Pericardium fibroblast (primary cell): ENCODE measurements at places on chromosomes 16 and 17. TPM values are rescaled to one million over a fixed set of nuclear protein-coding genes. Genes with fewer than 3 reads are reported as not detected.

The C16orf95 gene
- 1.1 and 2.0 TPM in 2 replicates for total RNA-seq

The CBX4 gene
- total RNA-seq, result 11.4 and 17.2 TPM in 2 replicates

The EPX gene
- not detected in 2 replicates for total RNA-seq

The ABCC1 gene
- 17.2 and 24.8 TPM in 2 replicates for total RNA-seq

The GLYR1 gene
- total RNA-seq, result 23.7 and 31.3 TPM in 2 replicates

The EVI2B gene
- total RNA-seq, result under 0.01 and 0.43 TPM in 2 replicates

The LGALS9C gene
- total RNA-seq, result not detected in 2 replicates

The DPEP3 gene
- not detected in 2 replicates for total RNA-seq

The HP gene
- 24.3 and 63.7 TPM in 2 replicates for total RNA-seq

The KRT33B gene
- total RNA-seq, result not detected in 2 replicates

The KLHL10 gene
- total RNA-seq, result 0.23 TPM in 1 of 2 replicates, not detected in the other

The AOC2 gene
- 0.12 and 0.17 TPM in 2 replicates for total RNA-seq

The CLEC18B gene
- total RNA-seq, result not detected in 2 replicates

The ODF4 gene
- not detected in 2 replicates for total RNA-seq

The SOX15 gene
- total RNA-seq, result 0.12 and 0.85 TPM in 2 replicates

The LCAT gene
- 7.1 and 10.5 TPM in 2 replicates for total RNA-seq

The CRHR1 gene
- not detected in 2 replicates for total RNA-seq

The GNAO1 gene
- total RNA-seq, result under 0.01 and 0.34 TPM in 2 replicates

The RASD1 gene
- 2.0 and 8.1 TPM in 2 replicates for total RNA-seq

The MYO15B gene
- 3.2 and 4.8 TPM in 2 replicates for total RNA-seq

The TERB1 gene
- total RNA-seq, result not detected in 2 replicates

The ANKFN1 gene
- not detected in 2 replicates for total RNA-seq

The MT1X gene
- total RNA-seq, result 87.8 and 526 TPM in 2 replicates

The FZD2 gene
- 19.7 and 22.8 TPM in 2 replicates for total RNA-seq
